ENCODE measurements at places on chromosomes 11 and 22.
A peak's percentile ranks its signal among the peaks of the same experiment; 100 is the strongest.

- no peak for DNase-seq
These were observed 12.8 kb upstream of the LMO1 start for GRCh38 chr11:8276528-8276927.

DNA sequence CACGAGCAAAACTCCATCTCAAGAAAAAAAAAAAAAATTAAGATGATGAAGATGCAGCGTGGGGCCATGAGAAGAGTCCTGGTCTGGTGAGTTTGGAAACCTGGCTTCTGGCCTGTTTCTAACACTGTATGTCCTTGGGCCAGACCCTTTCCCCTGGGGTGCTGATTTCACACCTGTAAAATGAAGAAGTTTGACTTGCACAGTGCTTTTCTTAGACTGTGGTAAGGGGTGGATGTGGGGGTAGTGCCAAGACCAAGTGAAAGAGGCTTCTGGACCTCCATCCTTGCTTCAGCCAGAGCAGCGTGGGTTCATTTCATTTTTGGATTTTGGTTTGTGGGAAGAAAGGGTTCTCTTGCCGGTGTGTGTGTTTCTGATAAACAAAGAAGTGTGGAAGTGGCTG lies 42.1 kb downstream of the PTPRJ start:
- no peak for DNase-seq

DNA sequence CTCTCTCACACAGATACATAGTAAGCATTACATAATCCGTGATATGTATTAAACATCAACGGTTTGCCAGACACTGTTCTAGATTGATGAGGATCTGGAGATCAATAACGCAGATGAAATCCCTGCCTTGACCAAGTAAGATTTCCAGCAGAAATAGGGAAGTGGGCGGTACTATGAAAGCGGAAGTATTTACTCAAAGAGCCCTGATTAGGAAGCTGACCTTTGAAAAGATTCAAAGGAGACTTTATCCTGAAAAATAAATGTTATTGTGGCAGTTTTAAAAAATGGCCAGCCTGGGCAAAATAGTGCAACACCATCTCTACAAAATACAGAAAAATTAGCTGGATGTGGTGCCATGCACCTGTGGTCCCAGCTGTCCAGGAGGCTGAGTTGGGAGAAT lies 26.8 kb downstream of the GAB2 start:
- DNase-seq: no peak

DNA sequence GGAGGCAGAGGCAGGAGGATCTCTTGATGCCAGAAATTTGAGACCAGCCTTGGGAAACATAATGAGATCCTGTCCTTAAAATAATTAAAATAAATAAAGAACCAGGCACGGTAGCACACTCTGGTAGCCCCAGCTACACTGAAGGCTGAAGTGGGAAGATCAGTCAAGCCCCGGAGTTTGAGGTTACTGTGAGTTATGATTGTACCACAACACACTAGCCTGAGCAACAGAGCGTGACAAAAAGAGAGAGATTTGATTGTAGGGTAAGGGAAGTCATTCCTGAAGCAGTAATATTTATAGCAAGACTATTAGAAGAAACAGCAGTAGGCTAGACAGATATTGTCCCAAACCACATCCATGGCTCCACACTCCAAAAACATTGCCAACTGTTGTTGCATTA lies 1408.4 kb upstream of the TENM4 start:
- no peak for DNase-seq

DNA sequence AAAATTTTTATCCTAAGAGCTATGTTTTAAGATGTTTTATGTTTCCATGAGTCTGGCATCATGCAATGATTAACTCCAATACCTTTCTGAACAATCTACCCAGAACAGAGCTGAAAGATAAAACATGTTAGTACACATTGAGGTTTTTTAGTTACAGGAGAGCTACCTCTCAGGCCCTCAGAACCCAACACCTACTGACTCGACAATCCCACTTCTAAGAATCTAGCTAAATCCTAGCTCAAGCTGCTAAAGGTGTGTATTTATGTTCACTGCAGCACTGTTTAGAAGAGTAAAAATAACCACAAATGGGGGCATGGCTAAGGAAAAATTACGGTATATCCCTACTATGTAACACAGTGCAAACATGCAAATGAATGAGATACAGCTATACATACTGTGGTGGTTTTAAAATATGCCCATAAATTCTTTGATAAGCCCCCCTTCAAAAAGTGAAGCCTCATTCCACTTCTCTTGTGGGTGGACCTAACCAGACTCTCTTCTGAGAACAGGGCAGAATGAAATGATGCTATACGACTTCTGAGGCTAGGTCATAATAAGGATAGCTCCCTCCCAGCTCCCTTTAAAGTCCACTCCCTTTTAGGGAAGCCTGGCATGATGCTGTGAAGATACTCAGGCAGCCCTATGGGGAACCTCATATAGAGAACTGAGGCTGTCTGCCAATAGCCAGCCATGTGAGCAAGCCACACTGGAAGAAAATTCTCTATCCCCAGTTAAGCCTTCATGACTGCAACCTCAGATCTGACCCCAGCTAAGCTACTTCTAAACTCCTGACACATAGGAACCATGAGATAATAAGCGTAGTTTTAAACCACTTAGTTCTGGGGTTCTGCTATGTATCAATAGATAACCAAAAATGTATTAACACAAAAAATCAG lies 29.5 kb downstream of the TMEM123 start:
- no peak for DNase-seq

DNA sequence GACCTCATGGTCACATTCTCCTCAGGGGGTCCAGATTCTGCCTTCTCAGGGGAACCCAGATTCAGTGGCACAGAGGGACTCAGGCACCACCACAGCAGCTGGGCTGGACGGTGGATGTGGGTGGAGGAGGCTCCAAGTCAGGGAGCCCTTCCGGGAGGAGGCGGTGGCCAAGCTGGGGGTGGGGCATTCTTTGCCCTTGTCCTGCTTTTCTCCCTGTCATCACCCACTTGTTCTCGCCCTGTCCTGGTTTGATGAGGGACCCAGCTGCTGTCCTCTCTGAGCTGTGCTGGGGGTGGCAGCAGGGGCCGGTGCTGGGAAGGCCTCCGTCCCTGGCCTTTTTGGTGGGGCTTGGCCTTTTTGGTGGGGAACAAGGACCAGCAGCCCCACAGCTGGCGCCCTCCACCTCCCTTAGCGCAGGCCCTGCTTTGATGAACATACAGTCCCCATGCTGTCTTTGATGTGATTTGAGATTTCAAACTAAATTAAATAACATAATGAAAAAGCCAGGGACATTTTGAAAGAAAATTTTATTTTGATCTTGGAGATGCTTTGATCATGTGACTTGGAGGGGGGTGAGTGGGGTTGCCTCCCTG lies 1168.2 kb downstream of the BRD1 start:
- DNase-seq: no peak

DNA sequence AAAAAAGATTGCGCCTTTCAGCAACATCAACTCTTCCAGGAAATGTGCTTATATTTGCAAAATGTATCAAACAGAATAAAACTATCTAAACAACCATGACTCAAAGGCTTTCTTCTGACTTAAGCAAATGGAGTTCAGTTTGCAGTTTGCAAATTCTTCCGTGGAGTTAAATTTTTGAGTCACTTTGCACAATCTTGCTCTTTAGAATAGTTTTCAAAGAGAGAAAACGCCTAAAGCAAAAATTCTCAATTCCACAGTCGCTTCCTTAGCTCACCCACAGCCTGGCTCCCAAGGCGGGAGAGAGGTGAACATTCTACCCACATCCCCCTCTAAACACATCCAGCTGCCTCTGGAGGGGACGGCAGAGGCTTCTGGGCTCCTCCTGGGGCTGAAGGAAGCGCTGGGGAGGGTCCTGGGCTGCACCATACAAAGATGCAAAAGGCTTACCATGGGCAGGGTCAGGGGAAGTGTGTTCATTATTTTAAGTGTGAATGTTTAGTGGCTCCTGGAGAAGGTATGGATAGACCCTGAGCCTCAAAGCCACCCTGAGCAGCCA lies 1487.3 kb downstream of the TBC1D22A start:
- DNase-seq: no peak

GRCh38 chr11:78127403-78127802 lies 12.0 kb downstream of the ALG8 start:
- no peak for DNase-seq

- no peak for DNase-seq
These were observed 12.3 kb downstream of the ARFGAP3 start for GRCh38 chr22:42844756-42845155.

GRCh38 chr11:131597890-131598289 lies 227.5 kb downstream of the NTM start:
- DNase-seq: no peak

DNA sequence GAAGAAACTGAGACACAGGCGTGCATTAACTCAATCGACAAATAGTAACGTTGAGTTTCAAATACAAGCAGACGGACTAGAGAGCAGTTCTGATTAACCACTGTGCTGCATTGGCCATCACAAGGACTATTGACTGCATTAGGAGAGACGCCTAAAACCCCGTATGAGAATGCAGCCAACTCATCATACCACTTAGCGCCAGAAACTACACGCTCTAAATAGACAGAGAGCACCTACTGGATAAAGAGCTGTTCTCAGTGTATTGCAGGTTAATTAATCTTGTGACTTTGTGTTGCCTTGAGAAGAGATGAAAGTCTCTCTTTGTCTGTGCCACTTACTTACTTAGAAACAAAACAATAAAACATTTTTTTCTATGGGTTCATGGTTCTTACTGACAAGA lies 484.0 kb downstream of the OPCML start:
- no peak for DNase-seq

DNA sequence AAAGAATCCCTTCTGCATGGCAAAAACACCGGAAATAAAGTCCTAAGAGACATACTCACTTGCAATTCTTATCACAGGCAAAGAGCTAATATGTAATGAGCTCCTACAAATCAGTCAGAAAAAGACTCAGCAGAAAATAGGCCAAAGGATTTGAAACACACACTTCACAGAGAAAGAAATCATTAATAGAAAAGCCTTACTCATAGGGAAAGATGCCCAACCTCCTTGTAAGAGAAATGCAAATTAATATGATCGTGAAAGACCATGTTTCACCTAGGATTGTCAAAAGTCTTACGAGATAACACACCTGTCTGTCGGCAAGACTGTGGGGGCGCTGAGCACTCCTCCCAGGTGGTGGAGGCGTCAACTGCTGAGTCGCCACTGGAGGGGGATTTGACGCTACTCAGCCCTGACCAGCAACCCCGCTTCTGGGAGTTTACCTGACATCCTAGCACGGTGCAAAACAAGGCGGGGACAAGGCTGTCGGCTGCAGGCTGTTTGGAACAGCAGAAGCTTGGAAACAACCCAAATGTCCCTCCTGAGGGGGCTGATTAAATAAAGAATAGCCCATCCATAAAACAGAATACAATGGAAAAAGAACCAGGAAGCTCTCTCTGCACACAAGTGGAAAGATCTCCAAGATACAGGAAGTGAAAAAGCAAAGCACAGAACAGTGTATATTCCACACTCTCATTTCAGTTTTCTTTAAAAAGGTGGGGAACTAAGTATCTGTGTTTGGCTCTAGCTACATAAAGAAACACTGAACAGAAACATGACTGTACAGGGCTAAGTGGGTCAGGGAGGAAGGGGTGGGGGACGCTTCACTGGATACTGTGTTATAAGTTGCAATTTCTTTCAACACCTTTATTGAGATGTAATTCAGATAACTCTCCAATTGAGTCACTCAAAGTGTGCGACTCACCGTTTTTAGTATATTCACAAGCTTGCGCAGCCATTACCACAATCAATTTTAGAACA lies 11.5 kb downstream of the CSNK1E start:
- peak; percentile 35 for DNase-seq

DNA sequence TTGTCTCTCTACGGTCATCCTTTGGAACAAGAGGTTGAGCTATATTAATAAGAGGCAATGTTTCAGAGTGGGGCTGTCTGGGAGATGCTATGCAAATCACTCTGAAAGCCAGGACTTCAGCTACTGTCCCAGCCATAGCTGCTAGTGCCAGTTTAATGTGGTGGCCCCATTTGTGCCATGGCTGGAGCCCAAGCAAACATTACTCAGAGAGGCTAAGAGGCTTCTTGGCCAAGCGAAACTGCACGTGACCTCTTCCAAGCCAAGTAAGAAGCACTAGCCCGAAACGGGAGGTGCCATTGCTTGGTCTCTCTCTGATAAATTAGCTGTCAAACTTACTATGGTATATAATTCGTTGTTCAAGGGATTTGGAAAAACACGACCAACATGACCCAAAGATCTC lies 50.4 kb upstream of the TBCEL start:
- DNase-seq: no peak

Measured in stimulated activated naive CD8-positive, alpha-beta T cell treated with anti-CD3 and anti-CD28 coated beads, Interleukin-15, Interleukin-2, amounts not matched to agents 100 U/mL and 50 U/mL, for 24 hours (primary cell).